CD4-positive, alpha-beta T cell treated with Interleukin-21 for 1 hour (primary cell): ENCODE measurements at places on chromosomes 4 and X.

DNA sequence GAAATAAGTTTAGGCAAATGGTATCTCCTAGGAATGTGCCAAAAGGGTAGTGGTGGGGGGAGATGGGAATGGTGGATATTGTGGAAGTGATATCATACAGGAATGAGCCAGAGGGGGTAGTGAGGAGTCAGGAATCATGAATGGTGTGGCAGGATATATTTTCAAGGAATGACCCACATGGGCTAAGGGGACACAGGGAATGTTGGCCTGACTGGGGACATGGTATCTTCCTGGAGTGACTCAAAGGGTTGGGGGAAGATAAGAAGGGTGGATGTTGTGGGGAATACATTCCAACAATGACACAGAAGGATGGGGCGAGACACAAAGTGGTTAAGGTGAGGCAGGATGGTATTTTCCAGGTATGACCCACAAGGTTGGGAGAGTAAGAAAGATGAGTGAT is 60.6 kb downstream of the MAOA start:
- DNase-seq: no peak

GRCh38 chr4:53075162-53075785 is 213.2 kb downstream of the RASL11B start:
- DNase-seq: no peak

- DNase-seq: no peak
Measured at GRCh38 chr4:187364401-187364800, 631.2 kb upstream of the ZFP42 start.

DNA sequence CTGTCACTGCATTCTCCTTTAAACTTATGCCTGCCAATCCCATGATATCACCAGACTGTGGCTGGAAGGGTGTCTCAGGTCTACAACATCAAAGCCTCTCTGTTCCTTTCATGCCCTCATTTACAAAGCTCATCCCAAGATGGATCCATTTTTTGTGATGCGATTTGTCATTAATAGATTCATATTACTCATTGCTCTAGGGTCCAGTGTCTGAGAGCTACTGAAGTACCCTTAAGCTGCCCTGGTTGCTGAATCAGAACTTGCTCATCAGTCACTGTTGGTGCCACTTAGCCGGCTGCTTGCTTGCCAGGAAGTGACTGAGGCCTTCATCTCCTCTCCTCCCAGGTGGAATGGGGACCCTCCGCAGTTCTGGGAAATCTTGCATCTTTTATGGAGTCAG is 395.5 kb upstream of the BOD1L1 start:
- no peak for DNase-seq

GRCh38 chr4:126242679-126243390 is 928.1 kb downstream of the FAT4 start:
- no peak for DNase-seq

GRCh38 chrX:134624046-134624430 is 34.2 kb downstream of the PLAC1 start:
- DNase-seq: no peak

DNA sequence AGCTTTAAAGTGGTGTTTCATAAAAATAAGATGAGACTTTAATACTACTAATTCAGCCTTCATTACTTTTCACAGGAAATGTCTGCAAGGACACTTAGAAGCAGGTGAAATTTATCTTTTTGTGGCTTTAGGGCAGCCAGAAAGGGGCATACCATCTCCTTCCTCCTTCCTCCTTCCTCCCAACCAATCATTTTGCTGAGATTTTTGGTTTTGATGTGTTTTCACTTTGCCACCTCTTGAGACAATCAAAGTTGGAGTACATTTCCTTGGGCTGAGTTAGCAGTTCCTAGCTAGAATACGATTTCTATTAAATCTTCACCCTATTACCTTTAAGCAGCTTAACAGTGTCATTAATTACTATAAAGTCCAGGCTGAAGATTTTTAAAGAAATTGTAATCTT is 5.1 kb upstream of the NDST3 start:
- DNase-seq: no peak

- no peak for DNase-seq
Measured at GRCh38 chrX:68234171-68234910, 199.0 kb downstream of the OPHN1 start.

DNA sequence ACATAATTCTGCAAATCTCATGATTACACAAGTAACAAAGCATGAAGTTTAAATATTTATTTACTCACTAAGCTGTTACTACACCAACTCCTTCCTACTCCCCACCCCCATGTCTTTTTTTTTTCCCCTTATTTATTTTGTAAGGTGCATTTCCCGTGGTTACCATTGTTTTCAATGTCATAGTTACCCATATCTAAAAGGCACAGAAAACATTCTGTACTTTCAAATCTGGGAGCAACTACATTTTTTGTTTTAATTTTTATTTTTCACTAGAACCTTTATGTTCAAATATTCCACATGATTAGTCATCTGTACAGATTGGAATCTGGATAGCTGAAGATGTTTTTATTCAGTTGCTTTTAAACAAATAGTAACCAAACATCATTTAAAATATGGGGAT is 62.8 kb downstream of the PPP3CA start:
- DNase-seq: peak; percentile 42

DNA sequence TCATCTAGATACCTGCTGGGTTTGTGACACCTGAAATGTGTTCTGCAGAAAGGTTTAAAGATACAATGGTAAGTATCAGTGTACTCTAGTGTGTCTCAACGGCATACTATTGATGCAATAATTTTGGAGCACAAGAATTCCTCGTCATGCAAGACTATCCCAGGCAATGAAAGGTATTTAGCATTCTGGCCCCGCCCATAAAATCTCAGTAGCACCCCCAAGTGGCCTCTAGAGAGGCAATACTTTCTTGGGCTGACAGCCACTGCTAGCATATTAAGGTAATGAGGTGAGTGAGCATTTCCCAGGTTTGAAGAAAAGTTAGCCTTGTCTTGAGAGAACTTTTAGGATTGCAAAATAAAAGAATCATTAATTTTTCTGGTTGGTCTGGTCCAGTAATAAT is 24.0 kb downstream of the TAB3 start:
- DNase-seq: peak; percentile 14

DNA sequence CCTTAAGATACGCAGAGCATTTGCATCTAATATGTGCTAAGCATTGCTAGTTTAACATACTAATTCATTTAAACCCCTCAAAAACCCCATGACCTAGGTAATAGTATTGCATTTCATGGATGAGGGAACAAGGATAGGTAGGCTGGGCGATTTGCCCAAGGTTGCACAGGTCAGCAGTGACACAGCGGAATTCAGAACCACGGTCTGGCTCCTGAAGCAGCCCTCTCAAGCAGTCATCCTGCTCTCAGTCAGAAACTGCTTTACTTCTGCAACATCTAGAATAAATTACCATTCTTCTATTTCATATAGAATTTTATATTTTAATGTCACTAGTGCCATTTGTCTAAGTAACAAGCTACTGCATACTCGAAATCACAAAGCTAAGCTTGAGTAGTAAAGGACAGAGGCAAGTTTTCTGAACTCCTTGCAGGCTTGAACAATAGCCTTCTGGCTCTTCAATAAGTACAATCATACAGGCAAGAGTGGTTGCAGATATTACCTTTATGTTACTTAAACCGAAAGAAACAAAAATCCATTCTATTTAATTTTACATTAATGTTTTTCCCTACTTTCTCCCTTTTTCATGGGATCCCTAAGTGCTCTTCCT is 555 bp upstream of the SPP1 start:
- DNase-seq: no peak

DNA sequence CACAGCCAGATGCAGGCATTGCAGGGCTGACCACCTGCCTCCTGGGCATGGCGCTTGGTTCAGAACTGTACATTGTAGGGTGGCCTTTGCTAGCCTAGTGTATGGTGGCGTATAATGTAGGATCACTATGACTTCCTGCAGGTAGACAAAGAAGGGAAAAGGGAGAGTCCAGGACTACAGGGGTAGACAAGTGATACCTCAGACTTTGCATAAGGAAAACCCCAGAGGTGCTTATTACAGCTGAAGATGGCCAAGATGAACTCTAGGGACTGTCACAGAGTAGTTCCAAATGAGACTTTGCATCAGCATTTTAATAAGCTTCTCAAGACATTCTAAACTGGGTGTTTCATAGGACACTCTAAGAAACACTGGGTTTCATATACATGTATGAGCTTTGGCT is 116.4 kb upstream of the PUDP start:
- DNase-seq: no peak

DNA sequence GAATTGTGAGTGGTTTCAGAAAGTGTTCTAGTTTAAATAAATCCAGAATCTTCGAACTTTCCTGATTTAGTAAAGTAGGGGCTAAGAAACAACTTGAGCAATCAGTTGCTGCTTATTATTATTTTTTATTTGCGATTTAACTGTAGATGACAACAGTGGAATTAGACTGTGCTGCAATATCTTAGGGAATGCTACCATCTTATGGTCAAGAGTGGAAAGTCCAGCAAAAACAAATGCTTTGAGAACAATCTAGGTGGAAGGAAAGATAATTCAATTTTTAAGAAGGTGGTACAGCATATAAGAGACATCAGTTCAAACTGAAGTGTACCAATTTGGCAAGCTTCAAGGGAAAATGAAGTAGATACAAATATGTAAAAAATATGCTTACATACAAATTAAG is 73.3 kb downstream of the CYLC1 start:
- no peak for DNase-seq

- peak; percentile 62 for DNase-seq
Measured at GRCh38 chrX:153875391-153876111, 10.4 kb downstream of the L1CAM start.

DNA sequence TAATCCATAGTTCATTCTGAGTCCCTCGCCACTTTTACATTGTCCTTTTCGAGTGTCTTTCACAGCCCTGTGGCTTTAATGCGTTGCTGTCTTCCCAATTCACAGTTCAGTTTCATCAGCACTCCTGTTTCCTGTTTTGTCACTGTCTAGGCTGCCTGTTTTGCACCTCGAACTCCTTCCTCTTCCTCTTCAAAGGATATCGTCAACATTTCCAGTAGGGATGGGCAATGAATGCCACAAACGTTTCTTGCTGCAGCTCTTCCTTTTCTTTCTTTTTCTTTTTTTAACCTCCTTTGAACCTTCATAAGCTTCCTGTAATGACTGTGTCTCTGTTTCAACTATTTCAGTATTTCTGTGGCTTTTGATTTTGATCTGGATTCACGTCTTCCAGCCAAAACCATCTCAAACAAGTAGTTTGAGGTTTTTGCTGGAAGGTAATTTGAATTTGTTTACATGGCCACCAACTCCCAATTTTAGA is 105.4 kb downstream of the ANXA3 start:
- DNase-seq: peak; percentile 16

DNA sequence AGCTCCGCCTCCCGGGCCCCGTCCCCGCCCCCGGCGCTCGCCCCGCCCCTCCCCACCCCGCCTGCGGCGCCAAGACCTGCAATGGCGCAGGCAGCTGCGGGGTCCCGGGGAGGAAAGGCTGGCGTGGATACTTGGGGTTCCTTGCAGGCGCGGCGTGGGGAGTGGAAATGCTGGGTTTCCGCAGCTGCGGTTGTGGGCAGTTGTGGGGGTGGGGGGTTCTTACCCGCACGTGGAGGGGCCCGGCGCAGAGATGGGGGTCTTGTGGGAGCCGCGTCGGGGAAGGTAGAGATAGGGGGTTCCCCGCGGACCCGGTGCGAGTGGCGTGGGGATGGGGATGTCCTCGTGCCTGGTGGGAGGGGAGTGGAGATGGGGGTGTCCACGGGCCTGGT is 680 bp upstream of the ASMTL start:
- DNase-seq: peak; percentile 84

- DNase-seq: no peak
Measured at GRCh38 chrX:100424012-100424411, 13.9 kb upstream of the PCDH19 start.

GRCh38 chrX:96182366-96182765 is 502.3 kb upstream of the DIAPH2 start:
- DNase-seq: no peak

GRCh38 chrX:152845618-152846240 is 14.9 kb downstream of the NSDHL start:
- DNase-seq: no peak

DNA sequence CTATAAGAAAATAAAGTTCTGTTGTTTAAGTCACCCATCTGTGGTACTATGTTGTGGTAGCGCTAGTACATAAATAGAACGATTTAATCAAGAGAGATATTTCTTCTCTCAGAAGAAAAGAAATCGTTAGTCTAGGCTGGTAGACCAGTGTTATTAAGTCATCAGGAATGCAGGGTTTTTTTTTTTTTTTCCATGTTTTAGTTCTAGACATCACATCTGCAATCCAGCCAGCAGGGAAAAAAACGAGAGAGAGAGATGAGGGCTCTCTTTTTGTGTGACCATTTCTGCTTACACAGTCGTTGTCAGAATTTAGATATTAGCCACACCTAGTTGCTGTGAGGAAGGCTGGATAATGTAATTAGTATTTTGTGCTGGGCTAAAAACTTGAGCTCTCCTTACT is 417.4 kb downstream of the TMA16 start:
- DNase-seq: no peak

DNA sequence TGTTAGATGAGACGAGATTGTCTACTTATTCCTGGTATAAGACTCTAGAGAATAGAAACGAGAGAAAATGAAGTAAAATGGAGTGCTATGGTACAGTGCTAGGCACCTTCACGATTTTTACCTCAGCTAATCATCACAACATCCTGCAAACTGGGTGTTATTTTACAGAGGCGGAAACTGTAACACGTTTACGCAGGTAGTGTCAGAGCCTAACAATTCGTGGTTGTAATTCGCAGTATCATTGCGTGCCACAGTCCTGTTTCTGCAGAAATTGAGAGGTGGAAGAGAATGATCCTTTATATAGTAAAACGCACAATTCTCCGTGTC is 383 bp upstream of the TBC1D19 start:
- DNase-seq: no peak
